ENCODE measurements at places on chromosomes 2 and 18.

DNA sequence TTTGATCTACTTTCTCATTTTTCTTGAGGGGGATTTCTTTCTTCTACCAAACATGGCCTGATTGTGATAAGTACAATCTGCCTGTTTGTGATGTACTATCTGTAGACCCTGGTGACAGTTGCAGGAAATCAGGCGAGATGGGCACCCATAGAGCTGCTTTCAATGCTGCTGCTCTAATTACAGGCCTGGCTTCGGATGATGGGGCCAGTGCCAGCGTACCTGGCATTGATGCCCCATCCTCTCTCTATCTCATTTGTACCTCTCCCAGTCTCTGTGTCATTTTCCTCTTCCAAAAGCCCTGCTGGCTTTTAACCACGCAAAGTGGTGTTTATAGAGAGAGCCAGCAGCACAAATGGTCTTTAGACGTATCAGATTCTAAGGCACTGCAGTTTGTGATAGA, 69.9 kb downstream of the KCTD18 start:
- no peak for DNase-seq

- no peak for DNase-seq
Observed at GRCh38 chr2:1910021-1910420, 165.7 kb upstream of the PXDN start.

DNA sequence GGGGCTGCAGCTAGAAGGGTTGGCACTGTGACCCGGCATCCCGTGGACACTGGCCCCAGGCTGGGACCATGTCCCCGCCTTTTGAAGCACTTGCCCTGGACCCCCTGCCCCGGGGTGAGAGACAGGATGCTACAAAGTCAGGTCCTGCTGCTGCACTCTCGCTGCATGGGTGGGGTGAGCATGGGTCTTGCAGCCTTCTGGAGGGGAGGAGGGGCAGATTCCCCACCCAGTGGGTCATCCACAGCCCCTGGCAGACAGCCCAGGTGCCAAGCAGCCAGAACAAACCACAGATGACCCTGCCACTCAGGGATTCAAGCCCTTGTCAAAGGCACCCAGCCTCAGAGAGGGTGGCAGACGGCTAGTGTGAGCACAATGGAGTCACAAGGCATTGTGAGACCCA, 5.7 kb upstream of the NMUR1 start:
- DNase-seq: no peak

GRCh38 chr2:159262226-159262625, 24.3 kb downstream of the WDSUB1 start:
- DNase-seq: no peak

DNA sequence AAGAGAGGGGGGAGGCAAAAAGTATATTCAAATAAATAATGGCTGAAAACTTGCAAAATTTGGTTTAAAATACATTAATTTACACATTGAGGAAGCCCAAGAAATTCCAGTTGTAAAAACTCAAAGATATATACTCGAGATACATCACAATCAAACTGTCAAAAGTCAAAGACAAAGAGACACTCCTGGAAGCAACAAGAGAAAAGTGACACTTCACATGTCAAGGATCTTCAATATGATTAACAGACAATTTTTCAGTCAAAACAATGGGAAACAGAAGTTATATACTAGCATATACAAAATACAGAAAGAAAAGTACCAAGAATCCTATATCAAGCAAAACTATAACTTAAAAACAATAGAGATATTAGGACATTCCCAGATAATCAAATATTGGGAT, 170.2 kb downstream of the CCDC178 start:
- DNase-seq: no peak

GRCh38 chr2:240741091-240741490, 49.4 kb downstream of the AQP12A start:
- no peak for DNase-seq

DNA sequence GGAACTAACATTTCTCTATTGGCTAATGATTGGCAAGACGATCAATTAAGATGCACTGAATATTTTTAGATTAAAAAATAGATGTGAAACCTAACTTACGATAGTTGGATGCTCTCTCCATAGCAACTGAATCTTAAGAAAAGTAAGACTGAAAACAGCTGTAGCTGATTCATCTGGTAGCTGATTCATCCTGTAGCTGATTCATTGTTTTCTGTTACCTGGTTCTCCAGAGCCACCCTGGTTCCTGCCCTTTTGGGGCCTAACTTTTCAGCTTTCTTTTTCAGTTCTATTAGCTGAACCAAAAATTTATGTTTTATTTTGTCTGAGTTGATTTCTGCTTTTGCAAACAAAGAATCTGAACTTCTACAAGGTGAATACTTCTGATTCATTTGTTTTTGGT, 22.7 kb upstream of the SPR start:
- no peak for DNase-seq

DNA sequence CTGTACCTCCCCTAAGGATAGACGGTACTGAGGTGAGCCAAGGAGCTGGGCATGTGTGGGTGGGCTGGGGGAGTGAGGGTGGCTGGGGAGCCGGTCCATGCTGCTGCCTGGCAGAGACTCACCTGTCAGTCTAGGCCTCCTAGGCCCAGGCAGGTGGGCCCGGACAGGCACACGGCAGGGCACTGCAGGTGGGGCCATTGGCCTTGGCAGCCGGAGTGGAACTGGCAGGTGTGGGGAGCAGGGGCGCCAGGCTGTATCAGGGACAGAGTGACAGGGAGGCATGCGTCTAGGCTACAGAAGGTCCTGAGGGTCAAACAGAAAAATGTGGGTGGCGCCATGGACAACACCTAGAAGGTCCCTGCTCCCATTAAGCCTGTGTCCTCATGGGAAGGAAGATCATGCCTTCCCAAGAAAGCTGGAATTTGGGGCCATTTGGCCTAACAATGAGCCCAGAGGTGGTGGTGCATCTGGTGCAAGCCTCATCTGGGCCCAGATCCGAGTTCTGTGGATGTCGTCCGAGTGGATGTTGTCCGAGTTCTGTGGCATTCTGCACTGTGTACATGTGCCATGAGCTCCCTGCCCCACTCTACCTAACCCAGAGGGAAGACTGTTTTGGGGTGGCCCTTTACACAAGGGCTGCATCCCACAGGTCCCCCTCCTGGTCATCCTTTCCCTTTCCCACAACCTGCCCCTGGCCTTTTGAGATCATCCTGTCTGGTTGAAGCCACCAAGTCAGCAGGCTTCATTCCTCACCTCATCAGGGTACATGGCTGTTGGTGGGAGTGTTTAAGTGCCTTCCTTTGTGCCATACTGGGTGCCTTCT, 249.7 kb downstream of the GLI2 start:
- DNase-seq: no peak

DNA sequence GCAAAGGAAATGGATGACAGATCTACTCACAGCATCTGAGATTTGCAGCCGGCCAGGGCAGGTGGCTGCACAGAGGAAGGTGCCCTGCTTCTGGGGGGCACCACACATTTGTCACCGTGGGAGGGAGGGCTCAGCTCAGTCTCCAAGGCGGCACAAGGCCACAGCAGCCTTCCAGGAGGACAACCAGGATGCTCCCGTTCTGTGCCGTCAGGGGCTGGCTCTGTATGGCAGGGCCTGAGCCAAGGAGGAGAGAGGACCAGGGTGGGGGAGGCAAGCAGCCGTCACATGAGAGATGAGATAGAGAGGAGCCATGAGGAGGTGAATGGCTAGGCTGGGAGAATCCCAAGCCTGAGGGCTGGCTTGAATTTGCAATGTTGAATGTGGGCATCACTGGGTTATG, 4.6 kb upstream of the BOK start:
- no peak for DNase-seq

- no peak for DNase-seq
Observed at GRCh38 chr2:112483042-112483473, 1.1 kb downstream of the TTL start.

- no peak for DNase-seq
Observed at GRCh38 chr2:181934694-181935093, 43.2 kb downstream of the ITPRID2 start.

GRCh38 chr2:64326578-64327050, 127.3 kb upstream of the LGALSL start:
- DNase-seq: no peak

DNA sequence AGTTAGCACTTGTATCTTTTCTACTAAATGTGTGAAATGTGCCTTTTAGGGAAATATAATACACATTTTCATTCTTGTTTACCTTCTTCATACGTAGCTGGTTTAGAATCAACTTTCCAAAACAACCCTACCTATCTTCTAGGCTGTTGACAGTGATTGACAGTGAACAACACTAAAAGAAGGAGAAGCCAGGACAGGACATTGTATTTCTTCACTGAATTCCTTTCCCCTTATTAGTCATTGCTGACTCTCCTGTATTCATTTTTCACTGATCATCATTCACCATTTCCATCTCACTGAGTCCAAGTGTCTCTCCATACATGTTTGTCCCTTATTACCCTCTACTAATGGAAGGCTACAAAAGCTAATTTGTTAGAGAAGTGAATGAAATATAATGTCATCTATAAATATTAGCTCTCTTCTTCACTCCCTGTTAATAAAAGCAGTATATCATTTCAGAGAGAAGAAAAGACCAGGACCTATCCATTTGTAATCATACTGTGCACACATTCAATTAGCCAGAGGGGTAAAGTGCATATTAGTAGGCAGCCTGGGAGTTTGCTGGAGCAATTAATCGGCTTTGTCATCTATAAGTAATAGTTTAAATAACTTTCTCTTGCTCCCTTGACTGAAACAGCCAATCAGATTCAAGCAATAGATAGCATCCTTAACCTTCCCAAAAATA, 192.5 kb upstream of the FOSL2 start:
- DNase-seq: no peak

- DNase-seq: no peak
Observed at GRCh38 chr2:175834477-175834876, 167.6 kb downstream of the LNPK start.

GRCh38 chr18:28287146-28287545, 110.2 kb upstream of the CDH2 start:
- DNase-seq: no peak

GRCh38 chr2:119206201-119206600, 17.4 kb upstream of the STEAP3 start:
- DNase-seq: no peak

- DNase-seq: no peak
Observed at GRCh38 chr2:153986488-153987229, 114.9 kb downstream of the GALNT13 start.

GRCh38 chr2:104945121-104945520, 91.2 kb downstream of the POU3F3 start:
- DNase-seq: no peak

DNA sequence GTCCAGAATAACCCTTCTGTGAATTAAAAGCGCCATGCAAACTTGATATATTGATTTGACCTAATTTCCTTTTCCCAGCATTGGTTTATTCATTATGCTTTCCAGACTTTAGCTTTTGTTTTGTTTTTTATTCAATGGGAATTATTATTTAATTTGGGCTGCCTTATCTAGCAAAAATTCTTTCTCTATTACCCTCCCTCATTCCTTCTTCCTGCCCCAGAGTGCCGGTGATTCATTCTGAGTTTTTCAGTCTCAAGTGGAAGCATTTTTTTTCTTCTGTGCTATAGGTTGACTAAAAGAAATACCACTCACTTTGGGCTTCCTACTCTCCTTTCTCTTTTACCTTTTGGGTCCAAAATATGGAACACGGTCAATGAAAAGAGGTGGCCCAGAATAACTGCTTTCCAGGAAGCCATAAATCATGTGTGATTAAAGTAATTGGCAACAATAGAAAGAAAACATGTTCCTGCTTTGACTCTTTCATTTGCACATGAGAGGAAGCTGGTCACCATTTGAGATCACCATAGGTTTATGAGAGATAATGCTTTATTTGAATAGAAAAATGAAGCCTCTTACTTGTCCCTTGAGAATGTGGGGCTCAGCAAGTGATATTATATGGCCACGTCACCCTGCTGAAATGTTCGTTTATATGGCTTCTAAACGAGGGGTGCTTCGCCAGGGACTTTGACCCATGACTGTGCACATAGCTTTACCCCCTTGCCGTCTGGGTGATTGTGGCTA, 422.8 kb upstream of the ZEB2 start:
- no peak for DNase-seq

DNA sequence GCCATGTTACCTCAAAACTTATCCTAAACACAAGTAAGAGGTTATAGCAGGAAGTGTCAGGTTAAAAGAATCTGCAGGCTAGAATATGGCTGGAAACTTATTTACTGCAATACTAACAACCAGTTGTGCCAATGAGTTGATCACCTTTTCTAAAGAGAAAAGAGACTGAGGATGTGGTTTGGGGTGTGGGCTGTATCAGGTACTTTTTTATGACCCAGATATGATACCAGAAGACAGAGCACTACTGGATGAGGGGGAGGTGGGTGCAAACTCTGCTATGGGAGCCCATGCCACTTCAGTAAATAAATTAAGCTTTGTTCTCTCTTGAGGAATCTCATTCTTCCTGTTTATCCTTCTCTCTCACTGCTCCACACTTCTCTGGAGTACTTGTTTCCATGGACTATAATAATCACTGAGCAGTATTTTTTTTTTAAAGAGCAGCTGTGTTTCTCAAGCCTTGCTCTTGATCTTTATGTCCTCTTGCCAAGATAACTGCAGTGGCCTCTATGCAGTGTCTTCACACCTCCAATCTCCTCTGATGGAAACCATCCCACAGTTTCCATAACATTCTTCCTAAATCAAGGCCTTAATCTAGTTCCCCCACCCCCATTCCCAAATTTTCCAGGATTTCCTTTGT, 51.2 kb upstream of the NOSTRIN start:
- no peak for DNase-seq

DNA sequence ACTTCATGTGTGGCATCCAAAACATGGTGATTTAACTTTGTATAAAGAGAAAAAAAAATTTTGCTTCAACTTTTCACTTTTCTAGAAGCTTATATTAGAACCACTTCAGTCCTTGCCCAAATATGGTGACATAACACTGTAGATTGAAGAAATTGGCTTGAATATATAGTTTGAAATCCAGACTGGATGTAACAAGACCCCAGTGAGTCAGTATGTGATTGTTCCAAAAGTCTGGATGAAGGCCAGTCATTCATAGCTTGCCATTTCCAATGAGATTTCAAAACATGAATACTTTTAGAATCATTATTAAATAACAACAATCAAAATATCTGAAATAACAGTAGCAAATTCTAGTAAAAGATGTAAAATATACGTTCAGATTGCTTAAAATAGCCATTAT, 104.8 kb upstream of the FN1 start:
- no peak for DNase-seq

All from vagina (tissue), 2 donors.